ENCODE measurements at places on chromosomes 16 and 17.

GRCh38 chr17:28317966-28318758, 838 bp upstream of the TMEM97 start:
- no peak for DNase-seq

DNA sequence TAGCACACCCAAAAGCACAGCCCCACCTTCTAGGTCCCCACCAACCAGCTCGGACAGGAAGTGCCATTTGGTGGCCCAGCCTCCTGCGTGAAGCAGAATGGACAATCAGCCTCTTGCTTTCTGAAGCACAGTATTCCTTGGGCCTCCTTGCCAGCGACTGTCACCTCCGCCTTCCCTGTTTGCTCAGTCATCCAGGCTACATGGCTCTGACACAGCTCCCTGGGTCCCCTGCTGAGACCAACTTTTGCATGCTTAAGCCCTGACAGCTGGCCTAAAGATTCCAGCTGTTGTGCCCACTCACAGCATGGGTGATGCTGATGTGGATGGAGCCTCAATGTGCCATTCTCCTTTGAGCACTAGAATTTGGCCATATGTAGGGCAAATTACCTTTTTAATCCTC, 4.5 kb upstream of the CACNG5 start:
- no peak for DNase-seq

DNA sequence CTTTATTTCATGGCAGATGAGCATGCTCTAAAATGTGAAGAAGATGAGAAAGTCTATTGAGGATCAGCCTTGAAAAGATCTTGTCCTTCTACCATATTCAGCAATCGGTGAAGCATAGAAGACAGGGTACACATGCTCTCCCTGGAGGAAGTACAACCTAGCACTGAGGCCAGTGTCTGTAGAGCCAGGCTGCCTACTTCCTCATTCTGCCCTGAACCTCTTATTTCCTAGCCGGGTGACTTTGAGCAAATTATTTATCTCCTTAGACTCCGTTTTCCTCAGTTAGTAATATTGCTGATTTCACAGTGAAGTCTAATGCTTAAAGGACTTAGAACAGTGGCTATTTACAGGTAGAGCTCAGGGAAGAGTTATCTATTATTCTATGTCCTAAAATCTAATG, 58.4 kb downstream of the TMEM100 start:
- no peak for DNase-seq

GRCh38 chr17:38881600-38882191, 11.8 kb downstream of the LASP1 start:
- DNase-seq, result peak; percentile 85

DNA sequence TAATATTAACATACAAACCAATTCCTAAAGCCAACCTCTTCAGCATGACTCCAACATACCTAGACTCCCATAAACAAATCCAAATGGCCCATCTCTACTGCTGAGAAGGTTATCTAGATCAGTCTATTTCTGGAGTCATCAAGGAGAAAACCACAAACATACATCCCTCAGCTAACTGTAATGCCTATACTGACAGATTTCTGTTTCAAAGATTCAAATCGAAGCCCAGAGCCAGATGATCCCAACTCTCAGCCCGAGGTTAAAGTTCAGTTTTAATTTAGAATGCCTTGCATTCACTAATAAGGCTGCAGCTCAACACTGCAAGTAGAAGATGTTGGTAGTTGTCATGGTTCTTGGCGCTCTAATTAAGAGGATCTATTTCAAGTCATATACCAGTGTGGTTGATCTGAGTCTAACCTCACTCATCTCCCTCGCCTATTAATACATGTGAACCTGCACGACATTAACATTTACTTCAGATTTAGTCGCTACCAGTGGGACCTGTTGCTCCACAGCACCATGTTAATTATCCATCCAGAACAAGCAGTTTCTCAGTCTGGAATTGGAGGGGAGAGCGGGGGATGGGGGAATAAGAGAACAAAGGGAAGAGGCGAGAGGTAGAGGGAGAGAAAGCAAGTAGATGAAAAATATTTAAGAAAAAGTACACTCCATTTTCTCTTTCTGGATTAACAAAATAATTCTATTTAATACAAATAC, 15.4 kb downstream of the PHF12 start:
- DNase-seq, result no peak

DNA sequence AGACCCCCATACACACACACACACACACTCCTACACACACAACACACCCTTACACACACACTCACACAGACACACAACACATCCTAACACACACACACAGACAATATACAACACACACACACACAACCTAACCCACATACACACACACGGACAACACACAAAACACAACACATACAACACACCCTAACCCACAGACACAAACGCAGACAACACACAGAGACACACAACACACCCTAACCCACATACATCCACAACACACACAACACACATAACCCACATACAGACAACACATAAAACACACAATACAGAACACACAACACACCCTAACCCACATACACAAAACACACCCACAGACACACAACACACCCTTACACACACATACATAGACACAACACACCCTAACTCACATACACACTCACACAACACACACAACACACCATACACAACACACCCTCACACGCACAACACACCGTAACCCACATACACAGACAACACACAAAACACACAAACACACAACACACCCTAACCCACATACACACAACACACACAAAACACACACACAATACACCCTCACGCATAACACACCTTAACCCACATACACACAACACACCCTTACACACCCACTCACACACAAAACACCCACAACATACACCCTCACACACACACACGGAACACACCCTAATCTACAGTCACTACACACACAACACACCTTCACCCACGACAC, 4.4 kb downstream of the ASGR1 start:
- no peak for DNase-seq

- no peak for DNase-seq
These were observed 2.8 kb downstream of the TMC8 start for GRCh38 chr17:78133179-78133951.
